NCI-H2171 (cell line): ENCODE measurements at places on chromosomes 6 and 20.

GRCh38 chr6:165694296-165694695 lies 31.3 kb upstream of the PDE10A start:
- no peak for DNase-seq

- DNase-seq: no peak
Measured at GRCh38 chr6:13427801-13428582, 59.4 kb downstream of the GFOD1 start.

- DNase-seq: no peak
Measured at GRCh38 chr6:142569676-142570075, 267.9 kb downstream of the ADGRG6 start.

GRCh38 chr6:88722686-88723085 lies 240.7 kb downstream of the RNGTT start:
- no peak for DNase-seq

GRCh38 chr6:31478186-31478950 lies 19.6 kb upstream of the MICB start:
- DNase-seq: no peak

- no peak for DNase-seq
Measured at GRCh38 chr6:7264686-7265384, 48.2 kb downstream of the SSR1 start.

DNA sequence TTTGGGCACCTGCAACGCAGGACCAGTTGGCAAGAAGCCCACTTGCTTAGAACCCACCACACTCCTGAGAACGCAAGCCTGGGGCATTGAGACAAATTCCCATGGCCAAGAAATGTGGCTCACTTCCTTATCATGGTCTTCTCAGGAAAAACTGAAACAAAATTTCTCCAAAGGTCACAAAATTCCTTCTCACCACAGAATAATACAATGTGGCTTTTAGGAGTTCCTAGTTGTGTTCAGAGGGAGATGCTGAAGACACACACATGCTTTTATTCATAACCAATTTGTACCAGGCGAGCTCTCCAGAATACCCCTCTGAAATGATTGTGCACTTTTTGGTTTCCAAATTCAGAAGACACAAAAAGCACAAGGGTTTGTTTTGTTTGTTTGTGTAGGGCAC lies 31.6 kb downstream of the ADTRP start:
- no peak for DNase-seq
